Stimulated activated naive CD4-positive, alpha-beta T cell treated with Interleukin-2 at 50 U/mL for 16 hours (primary cell): ENCODE measurements at places on chromosomes 1 and 21.

DNA sequence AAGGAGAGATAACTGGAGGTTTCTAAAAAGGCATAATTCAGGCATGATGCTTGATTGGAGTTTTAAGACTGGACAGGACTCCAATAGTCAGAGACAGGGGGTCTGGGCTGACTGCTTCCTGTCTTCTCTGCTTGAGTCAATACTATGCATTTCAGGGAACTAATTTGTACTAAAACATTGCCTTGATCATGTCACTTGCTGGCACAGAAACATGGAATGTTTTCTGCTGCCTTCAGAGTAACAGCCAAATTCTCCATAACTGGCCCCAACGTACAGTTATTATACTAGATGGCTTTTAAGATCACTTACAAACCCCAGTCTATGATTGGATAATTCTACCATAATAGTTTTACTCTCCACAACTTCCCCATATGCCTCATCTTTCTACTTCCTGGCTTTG is 247.0 kb downstream of the DNM3 start:
- DNase-seq: no peak

GRCh38 chr1:220787069-220787619 is 431 bp downstream of the MTARC1 start:
- DNase-seq: no peak

DNA sequence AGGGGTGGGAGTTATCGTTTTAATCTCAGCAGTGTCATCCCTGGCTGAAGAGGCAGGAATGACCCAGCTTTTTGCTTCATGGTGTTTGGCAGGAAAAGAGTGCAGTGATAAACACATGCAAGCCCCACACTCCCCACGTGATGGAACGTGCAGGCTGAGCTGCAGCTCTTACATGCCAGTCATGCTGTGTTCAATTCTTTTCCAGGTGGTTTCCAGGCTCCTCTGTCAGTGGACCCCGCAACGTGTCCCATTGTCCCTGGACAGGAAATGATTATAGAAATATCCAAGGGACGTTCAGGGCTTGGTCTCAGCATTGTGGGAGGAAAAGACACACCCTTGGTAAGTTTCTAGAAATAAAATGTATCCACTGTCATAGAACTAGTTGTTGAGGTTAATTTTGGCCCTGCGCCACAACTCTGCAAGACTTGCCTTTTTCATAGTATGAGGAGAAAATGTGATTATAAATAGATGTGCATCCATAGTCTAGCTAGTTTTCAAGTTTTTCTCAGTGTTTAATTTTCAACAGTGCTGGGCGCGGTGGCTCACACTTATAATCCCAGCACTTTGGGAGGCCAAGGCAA is 110.2 kb upstream of the L1TD1 start:
- DNase-seq: no peak

DNA sequence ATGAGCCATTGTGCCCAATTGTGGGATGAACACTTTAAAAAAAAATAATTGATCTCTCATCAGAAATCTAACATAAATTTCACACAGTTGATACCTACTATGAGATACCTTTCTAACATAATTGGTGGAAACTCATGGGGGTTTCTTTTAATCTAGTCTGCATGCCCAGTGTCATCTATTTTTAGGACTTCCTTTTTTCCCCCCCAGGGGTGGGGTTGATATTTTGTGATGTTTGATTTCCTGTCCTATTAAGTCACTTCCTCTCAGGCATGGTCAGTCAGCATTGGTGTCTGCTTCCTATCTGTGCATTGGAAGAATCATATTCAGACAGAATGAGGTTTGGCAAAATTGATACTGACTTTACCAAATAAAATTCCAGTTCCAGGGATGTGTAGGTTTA is 21.5 kb downstream of the NFYC start:
- no peak for DNase-seq

- DNase-seq: no peak
Observed at GRCh38 chr21:46048926-46049889, 48.7 kb upstream of the COL6A2 start.

DNA sequence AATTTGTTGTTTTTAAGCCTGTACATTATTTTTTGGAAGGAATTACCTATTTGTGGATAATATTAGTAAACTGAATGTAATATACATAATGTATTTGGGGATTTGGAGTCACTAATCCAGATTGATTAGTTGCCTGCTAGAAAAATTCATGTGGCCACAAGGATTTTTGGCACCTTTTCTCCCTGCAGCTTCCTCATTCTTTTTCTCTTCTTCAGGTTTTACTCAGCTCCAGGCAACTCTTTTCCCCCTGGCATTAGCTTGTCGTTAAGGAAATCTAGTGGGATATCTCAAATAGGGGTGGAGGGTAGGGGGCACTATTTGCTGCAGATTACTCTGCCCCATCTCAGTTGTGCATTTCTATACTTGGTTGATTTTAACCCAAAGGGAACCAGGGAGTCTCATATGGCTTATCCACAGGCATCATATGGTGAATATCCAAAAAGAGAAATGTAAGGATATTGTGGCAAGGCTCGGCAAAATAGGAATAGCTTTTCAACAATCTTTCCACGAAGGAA is 203.1 kb downstream of the NFIA start:
- no peak for DNase-seq

DNA sequence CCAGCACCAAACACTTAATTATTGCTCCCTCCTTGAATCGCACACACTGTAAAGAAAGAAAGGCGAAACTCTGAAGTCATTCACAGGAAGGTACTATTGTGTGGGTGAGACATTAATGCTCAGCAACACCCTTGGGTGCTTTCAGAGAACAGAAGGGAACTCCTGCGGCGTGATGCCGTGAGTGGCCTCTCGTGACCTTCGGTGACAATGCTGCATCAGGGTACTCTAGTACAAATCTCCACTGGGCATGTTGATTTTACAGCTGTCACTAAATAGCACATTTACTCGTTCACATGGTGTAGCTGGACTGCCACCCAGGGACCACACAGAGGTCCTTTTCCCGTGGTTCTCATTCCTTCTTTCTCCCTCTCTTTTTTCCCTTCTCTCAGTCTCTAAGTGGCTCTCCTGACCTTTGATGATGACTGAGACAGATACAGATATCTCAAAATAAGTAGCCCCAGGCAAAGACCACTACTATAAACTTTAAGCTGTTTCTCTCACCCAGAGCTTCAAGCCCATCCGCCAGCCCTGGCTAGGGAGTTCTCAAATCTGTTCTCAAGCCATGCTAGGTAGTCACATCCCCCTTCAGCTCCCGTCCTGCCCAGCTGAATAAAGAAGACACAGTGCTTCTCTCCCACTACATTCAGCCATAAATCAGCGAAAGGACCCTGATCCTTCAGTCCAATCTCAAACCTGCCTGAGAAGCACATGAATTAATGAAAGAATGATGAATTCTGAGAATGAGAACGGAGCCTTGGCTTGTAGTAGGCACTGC is 223.4 kb upstream of the FMN2 start:
- DNase-seq: no peak

GRCh38 chr1:17636612-17637011 is 97.1 kb downstream of the ARHGEF10L start:
- no peak for DNase-seq

DNA sequence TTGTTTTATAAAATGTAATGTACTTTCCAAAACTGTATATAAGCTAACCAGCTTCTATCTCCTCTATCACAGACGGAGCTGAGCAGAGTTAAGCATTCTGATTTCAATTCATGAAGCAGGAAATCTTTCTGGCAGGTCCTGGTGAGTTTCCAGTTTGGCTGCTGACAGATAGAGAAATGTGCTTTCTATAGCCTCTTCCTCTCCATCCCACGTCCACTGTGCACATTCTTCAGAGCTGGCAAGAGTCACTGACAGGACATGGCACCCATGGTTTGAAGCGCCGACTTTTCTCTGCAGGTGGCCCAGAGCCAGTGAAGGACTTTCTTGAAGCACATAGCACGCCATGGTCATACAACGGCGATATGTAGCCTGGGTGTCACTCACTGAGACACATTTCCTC is 52.3 kb upstream of the POU2F1 start:
- DNase-seq: no peak

GRCh38 chr1:160637821-160638539 is 8.9 kb downstream of the SLAMF1 start:
- peak; percentile 54 for DNase-seq

DNA sequence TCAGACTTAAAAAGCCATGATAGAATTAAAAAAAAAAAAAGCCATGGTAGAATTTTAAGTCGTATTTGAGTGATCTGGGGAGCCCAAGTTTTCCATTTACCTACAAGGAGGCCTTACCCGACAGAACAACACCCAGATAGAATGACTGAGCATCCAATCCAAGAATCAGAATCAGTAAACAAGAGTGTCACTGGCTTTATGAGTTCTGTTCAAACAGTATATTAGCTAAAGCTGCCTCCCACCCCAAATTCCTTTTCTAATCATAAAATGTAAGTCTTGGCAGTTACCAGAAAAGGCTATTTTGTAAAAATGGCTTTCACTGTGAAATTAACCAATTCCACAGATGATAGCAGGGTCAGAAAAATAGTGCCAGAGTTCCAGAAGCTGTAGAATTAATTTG is 1.2 kb downstream of the GTF2B start:
- no peak for DNase-seq

DNA sequence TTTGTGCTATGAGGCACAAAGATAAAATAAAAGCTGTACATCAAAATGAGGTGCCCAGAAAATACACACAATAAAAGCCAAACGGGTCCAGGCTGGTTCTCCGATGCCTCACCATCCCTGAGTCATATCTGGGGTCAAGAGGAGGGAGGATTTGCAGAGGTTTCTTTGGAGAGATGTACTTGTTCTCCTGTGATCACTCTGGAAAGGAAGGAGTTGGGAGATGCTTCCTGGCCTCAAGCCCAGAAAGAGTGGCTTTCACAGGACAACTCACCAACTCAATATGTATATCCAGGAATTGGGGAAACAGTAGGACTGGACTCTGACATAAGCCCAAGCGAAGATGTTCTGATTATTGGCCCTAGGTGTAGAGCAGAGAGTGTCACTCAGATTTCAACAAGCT is 51.9 kb downstream of the DIPK1A start:
- DNase-seq: no peak

DNA sequence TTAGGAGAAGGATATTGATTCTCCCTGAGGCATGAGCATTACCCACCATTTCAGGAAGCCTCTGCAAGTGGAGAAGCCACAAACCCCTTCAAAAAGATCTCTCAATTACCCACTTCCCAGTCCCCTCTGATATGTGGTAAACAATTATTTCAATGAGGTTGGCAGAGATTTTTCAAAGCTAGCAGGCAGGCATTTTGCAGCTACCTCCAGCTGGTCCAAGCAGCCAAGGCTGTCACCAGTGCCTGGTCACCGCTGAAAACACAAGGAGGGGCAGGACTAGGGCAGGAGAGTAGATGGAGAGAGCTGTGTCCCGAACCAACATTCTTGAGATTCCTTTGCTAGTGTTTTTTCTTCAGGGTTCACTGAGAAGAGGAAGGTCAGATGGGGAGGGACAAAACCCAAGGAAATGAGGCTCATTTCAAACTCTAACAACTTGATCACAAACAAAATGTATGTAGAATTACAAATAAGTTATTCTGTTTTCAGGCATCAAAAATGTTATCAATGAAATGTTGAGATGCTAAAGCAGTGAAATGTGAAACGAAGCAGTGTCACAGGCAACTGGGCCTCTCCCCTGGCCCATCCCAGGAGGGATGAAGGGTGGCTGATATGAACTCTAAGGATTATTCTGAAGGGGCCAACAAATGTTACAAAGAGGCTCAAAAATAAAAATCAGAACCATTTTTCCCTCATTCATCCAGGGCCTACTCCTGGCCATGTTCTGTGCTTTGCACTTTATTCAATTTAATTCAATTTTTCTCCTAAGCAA is 22.3 kb downstream of the APP start:
- DNase-seq: no peak

- DNase-seq: no peak
Observed at GRCh38 chr1:241411776-241412338, 54.9 kb upstream of the RGS7 start.

DNA sequence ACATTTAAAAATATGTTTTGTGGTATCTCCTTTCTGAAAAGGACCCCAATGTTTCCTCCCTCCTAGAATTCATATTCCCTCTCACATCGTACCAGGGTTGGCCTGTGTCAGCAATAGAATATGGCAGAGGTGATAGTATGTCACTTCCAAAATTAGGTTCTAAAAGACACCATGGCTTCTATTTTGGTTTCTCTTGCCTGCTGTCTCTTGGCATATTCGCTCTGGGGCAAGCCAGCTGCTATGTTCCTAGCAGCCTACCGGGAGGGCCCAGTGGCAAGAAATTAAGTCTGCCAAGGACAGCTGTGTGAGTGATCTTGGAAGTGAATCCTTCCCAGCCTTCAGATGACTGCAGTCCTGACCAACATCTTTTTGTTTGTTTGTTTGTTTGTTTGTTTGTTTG is 92.9 kb upstream of the PPM1J start:
- no peak for DNase-seq

- DNase-seq: no peak
Observed at GRCh38 chr1:185939142-185939541, 205.0 kb downstream of the HMCN1 start.

DNA sequence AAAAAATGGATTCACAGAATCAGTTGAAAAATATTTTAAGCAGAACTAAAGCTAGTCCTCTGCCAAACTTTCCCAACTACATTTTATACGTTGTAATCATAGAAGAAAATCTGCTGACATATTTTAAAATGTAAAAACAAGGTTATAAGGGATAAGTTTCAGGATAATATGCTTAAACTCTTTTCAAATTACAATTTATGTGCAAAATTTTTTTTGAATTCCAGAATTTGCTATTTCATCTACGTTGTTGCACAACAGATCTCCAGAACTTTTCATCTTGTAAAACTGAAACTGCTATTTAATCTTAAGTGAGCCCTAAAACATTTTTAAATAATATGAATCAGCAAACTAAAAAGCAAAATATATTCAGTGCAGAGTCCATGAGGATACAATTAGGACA is 5.9 kb downstream of the EDEM3 start:
- DNase-seq: no peak

GRCh38 chr1:204130981-204131892 is 20.6 kb downstream of the ETNK2 start:
- DNase-seq: no peak

DNA sequence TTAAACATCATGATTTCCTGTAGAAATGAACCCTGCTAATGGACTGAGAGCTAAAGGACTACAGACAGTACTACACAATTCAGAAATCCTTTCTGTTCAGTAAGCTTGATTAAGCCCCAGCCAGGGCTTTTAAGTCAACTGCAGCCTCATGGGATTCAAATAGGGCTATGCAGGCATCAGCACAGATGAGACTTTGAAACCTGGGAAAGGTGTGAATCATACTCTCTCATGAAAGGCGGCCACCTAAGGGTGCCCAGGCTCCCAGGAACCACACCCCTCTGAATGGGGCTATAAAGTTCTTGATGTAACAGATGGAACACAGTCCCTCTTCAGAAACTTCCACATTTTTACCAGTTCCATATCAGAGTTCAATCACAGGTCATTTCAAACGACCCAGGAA is 7.6 kb downstream of the SIPA1L2 start:
- no peak for DNase-seq

DNA sequence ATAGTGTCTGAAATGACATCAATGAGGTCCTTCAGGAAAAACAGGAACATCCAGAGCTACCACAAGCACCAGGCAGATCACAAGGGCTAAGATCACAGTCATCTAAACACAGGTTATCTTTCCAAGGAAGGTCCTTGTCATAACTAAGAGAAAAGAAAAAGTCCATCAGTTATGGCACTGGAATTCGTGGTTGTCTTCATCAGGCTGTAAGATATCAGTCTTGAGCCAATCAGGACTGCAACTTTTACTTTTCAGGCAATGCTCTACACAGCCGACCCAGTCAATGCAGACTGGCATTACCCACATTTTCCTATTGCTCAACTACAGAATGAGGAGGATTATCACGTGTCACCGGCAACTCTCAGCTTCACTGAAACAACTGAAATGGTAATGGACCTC is 26.4 kb downstream of the SORT1 start:
- DNase-seq: no peak

GRCh38 chr1:39213511-39214002 is 9.1 kb downstream of the MACF1 start:
- DNase-seq: no peak
